ENCODE measurements at places on chromosomes 6 and 20. TPM values are rescaled to one million over a fixed set of nuclear protein-coding genes. Genes with fewer than 3 reads are reported as not detected.

GRCh38 chr6:136762022-136762975 is 30.0 kb downstream of the MAP3K5 start:
- DNase-seq, result no peak

CCND3 gene
- total RNA-seq, result 153 TPM

DNA sequence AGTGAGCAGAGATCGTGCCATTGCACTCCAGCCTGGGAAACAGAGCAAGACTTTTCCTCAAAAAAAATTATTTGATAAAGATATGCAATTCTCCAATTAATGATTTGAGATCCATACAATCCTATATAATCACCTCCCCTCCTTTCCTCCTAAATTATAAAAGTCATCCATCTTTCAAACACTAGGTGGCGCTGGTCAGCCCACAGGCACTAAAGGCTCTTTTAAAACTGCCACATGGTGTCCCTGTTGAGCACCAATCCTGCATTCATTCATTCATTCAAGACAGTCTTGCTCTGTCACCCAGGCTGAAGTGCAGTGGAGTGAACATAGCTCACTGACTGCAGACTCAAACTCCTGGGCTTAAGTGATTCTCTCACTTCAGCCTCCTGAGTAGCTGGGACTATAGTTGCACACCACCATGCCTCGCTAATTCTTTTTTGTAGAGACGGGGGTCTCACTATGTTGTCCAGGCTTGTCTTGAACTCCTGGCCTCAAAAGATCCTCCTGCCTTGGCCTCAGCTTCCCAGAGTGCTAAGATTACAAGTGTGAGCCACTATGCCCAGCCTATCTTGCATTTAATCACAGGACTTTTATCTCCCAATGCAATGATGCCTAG is 58.7 kb upstream of the SLC2A12 start:
- DNase-seq, result no peak

GRCh38 chr6:10479939-10480700 is 41.0 kb upstream of the GCNT2 start:
- no peak for DNase-seq

STX16 gene
- 34.3 TPM for total RNA-seq

GRCh38 chr6:10401004-10401536 is 13.8 kb downstream of the TFAP2A start:
- no peak for DNase-seq

NKAIN2 gene
- total RNA-seq, result not detected

SLCO4A1 gene
- 12.3 TPM for total RNA-seq

GPX5 gene
- total RNA-seq, result not detected

DNA sequence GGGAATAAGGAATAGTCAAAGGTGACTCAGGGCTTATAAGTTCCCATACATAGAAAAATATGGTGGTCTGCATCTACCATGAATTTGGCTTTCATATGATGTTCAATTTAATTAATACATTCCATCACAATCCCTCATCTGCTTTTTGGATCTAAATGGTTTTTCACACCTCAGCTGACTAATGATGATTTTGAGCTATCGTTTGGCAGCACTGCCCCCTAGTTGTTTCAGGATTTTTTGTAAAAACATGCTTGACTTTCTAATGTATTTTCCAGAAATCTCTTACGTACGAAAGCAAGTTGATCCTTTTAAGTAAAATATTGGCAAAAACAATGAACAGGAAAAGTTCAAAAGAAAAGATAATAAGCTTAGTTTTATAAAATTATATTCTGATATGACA is 408.6 kb upstream of the ADGRB3 start:
- no peak for DNase-seq

KIF25 gene
- total RNA-seq, result 0.28 TPM

DNA sequence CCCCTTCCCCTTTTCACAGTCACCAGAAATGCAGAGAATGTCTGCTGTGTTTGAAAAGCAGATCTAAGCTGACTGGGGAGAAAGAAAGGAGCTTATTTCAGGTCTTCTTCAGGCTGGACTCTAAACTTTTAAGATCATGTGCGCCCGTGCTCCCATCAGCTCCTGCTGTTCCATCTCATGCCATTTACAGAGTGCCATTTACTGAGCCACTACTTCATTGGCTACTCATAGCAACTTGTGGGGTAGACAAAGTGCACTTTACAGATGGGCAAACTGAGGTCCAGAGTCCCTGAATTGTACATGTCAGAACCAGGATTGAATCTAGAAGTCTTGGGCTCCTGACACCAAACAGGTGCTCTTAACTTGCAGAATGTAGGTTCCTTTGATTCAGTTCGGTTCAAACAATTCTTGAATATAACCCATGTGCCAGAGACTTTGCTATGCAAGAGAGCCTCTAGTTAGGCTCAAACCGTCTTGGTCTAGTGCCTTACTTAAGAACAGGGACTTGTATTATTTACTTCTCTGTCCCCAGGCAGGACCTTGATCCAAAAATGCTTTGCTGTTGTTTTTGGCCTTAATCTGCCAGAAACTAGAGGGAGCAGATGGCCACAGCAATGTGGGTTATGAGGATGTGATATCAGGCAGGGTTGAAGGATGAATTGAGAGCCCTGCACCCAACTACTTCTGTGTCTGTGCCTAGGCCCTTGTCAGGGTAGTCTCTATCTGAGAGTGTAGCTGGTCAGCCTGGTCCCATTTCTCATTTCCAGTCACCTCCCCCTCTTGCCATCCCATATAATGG is 56.4 kb downstream of the RALY start:
- DNase-seq, result no peak

TUBB1 gene
- total RNA-seq, result not detected

DNA sequence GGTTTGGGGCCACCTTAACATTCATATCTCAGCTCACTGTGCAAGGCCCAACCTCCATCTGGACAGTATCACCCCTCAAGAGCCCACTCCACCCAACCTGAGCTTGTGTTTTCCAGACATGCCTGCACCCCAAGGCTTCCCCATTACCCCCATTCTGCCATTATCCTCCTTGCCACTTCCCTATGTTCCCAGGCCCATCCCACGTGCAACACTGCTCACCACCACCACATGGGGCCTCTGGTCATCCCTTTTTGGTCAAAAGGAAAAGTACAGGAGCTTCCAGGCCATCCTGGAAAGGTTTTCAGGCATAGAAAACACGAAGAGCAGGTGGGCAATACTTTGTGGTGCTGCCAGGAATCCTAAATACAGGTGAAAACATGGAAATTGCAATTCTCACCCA is 140.3 kb downstream of the SYNDIG1 start:
- no peak for DNase-seq

DNA sequence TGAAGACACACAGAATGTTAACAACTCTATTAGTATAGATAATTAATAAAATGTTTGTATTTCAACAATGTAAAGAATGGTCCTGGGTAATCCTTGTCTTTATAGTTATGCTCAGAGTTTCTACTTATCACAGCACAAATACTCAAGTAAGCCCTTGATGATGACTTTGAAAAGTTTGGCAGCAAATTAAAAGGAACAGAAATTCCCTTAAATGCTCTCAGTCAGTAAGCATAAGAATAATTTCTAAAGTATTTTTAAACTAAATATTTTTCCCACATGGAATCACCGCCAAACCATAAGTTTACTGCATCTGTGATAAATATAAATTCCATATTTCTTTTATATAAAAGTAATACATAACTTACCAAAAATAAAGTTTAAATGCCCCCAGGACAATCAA is 96.1 kb downstream of the COL12A1 start:
- DNase-seq, result no peak

- DNase-seq, result no peak
These were observed 22.9 kb downstream of the DNAJC5 start for GRCh38 chr20:63917811-63918210.

GRCh38 chr6:152161501-152161900 is 354.0 kb downstream of the ESR1 start:
- DNase-seq, result no peak

DNA sequence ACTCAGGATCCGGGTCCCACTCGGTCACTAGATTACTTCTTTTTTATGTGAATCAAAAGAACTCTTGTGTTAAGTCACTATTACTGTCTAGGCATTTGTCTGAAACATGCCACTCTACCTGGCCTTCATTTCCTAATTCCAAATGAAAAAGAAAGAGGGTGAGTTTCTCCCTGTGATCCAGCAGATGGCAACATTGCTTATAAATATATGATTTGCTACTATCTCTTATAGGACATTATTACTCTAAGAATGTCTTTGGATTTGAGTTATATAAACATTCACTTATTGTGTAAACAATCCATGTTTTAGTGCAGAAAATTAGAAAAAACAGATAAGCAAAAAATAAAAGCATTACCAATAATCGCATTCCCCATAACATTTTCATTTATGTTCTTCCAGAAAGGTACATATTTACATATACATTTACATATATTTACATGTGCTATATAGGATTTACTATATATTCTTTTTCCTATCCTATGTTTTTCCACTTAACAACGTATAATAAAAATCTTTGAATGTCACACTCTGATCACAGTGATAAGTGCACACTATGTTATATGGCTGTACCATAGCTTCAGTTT is 66.9 kb downstream of the FAXC start:
- DNase-seq, result no peak

- DNase-seq, result no peak
These were observed 152.3 kb upstream of the BEND6 start for GRCh38 chr6:56802584-56802983.

All from prostate gland (tissue), 2 donors.